Right kidney (tissue), 9 donors: ENCODE measurements at places on chromosomes 6 and 20.
A peak's percentile ranks its signal among the peaks of the same experiment; 100 is the strongest.

GRCh38 chr6:14474816-14475215 lies 357.2 kb downstream of the CD83 start:
- no peak for DNase-seq

DNA sequence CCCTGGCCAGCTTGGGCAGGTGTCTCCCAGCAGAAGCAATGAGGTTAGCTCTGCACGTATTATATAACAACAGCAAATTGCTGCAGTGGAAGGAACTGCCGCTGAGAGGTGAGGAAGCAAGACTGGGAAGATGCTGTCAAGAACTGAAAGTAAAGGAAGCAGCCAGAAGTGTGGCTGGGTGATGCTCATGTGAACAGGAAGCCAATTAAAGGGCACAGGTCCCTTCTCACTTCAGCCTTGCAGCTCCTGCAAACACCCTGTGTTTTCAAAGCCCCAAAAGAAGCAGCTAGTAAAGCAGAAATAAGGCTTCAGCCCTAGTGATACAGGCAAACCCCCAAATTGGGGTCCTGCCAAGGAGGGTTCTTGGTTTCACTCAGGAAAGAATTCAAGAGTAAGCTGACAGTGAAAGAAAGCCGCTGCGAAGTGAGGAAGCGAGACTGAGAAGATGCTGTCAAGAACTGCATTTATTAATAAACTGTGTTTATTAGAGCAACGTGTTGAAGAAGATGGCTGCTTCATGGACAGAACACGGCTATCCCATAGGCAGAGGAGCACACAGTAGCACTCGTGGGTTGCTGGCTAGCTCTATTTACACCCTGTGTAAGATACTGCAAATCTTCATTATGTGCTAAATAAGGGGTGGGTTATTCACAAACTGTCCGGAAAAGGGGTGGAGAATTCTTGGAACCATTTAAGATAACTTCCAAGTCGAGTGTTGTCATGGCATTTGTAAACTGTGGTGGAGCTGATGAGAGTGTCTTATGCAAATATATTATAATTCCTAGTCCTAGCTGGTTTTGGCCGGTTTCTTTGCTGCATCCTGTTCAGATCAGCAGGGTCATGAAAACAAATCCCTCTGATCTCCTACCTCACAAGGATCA lies 152.2 kb downstream of the LINC00237 start:
- DNase-seq, result no peak

GRCh38 chr20:51185277-51185676 lies 162.4 kb upstream of the KCNG1 start:
- no peak for DNase-seq

GRCh38 chr20:56835829-56836550 lies 206.9 kb downstream of the TFAP2C start:
- no peak for DNase-seq

- no peak for DNase-seq
These were observed 9.9 kb upstream of the ASCC3 start for GRCh38 chr6:100891079-100891478.

DNA sequence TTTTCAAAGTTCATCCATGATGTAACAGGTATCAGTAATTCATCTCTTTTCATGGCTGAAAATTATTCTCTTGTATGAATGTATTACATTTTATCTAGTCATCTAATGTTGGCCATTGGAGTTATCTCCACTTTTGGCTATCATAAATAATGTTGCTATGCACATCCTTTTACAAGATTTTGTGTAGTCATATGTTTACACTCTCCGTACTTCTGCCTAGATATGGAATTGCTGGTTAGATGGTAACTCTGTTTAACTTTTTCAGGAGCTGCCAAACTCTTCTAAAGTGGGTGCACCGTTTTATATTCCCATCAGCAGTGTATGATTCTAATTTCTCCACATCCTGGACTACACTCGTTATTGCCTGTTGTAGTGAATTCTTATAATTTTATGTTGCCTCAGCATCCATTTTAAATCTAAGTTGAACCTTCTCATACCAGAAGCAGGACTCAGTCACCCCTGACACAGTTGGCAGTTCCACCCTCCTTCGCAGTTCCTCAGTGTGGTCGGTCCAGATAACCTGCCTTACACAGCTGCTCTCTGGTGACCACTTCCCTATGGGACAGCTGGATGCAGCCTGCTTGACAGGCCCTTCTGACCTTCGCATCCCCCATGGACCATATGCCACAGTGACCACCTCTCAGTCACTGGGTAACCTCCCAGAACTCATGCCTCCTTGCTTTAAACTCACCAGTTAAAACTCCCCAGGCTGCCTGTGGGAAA lies 33.9 kb downstream of the KIZ start:
- no peak for DNase-seq

DNA sequence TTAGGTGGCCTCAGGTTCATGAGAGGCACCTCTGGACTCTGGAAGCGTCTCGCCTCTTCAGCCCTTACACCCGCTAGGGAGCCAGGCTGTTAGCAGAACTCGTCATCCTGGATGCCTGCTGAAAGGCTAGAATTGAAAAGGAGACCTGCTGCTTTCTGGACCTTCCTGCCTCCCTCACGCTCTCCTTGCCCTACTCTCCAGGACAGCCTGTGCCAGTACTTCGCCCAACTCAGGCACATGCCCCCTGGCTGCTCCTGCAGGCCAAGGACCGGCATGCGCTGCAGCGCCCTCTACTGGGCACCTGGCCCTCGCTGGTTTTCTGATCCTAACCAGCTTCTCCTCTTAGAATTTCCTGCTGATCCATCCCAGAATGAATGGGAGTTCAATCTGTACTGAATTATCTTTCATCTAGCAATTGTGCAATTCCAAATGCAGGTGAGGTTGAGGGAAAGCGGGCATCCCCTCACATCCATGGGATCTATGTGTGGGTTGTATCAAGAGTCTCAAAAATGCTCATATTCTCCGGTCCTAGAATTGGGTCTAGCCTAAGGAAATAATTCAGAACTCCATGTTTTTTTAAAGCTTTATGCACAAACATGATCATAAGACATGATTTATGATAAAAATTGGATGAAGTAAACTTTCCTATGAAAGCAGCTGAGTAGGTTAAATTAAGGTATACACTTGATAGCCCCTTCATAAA lies 78.0 kb downstream of the PTPN1 start:
- peak; percentile 34 for DNase-seq
